Activated T-cell treated with anti-CD3 and anti-CD28 coated beads, Interleukin-2, amount 50 U/mL, for 24 hours (primary cell): ENCODE measurements at places on chromosomes 4 and X.

- H3K27ac ChIP-seq, result no peak overlapping the region
- no peaks in the 10 kb centered on the region for H3K4me1 ChIP-seq
- H3K27me3 ChIP-seq, result no peaks in the 10 kb centered on the region
- no peak for DNase-seq
These were observed 1005.5 kb upstream of the INTU start for GRCh38 chr4:126627255-126627654.

- H3K36me3 ChIP-seq, result no peaks in the 10 kb centered on the region
- no peak overlapping the region for H3K4me3 ChIP-seq
- no peak for DNase-seq
- H3K27me3 ChIP-seq, result no peaks in the 10 kb centered on the region
- peaks cover 1% of the 10 kb centered on the region for H3K4me1 ChIP-seq
- no peak overlapping the region for H3K27ac ChIP-seq
These were observed 108.5 kb downstream of the FAM53A start for GRCh38 chr4:1575418-1576303.

DNA sequence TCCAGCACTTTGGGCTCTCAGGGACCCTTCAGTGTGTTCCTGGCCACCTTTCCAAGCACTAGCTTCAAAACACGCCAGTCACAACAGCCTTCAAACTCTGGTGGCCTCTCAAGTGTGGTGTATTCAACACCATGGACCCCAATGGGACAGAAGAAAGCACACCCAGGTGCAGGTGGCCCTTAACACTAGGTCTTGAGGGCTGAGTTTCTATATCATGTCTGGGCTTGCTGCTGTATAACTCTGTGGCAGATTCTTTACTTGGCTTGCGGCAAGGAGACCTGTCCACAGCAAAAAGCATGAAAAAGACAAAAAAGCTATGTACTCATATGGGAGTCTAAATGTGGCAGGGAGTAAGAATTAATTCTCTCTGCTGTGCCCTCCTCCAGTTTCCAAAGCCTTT, 23.1 kb downstream of the MSL3 start:
- H3K27me3 ChIP-seq, result peaks cover 30% of the 10 kb centered on the region
- no peak for DNase-seq
- no peak overlapping the region for H3K27ac ChIP-seq
- H3K4me3 ChIP-seq, result no peak overlapping the region
- H3K4me1 ChIP-seq, result no peaks in the 10 kb centered on the region
- H3K36me3 ChIP-seq, result peaks cover 14% of the 10 kb centered on the region

DNA sequence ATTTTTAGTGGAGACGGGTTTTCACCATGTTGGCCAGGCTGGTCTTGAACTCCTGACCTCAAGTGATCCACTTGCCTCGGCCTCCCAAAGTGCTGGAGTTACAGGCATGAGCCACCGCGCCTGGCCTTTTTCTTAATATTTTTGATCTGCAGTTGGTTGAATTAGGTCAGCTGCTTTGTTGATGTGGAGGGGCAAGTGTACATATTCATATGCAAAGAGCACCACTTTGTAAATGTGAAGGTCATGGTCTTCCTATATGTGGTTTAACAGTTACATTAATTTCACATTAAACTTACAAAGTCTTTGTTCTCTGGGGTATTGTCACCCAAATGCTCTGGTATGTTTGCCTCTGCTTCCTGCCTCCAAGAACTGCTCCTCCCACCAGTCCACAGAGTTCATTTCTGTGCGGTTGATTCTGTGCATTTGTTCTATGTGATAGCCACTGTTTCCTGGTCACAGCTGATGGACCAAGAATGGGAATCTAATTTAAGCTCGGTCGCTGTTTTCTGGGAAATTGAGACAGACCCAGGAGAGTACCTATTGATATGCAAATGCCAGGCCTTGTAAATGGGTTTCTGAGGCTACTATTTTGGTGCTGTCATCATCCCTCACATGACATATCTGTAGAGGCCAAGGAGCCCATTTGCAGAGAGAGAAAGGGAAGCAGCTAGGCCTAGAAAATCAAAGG, 26.9 kb upstream of the HPSE start:
- peaks cover 7% of the 10 kb centered on the region for H3K27me3 ChIP-seq
- no peaks in the 10 kb centered on the region for H3K36me3 ChIP-seq
- no peak overlapping the region for H3K27ac ChIP-seq

DNA sequence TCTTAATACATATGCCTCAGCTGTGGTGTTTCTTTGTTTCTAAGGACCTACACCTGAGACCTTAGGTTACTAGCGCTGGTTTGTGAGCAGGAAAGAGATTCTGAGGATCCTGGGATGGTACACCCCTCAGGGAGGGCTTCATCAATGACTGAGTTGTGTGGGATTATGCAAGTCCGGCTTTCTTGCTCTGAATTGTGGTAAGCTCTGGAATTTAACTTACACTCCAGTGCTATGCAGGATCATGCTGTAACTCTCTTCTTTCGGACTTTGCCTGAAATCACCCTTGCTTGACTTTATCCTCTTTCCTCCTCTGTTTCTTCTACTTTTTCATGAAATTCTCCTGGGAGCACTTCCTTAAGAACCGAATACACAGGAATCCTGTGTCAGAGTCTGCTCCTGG, 431.5 kb upstream of the BOD1L1 start:
- H3K27ac ChIP-seq, result no peak overlapping the region
- H3K4me1 ChIP-seq, result no peaks in the 10 kb centered on the region
- no peak for DNase-seq
- H3K27me3 ChIP-seq, result no peaks in the 10 kb centered on the region
- no peak overlapping the region for H3K4me3 ChIP-seq

- H3K4me1 ChIP-seq, result peaks cover 7% of the 10 kb centered on the region
- no peak overlapping the region for H3K27ac ChIP-seq
- H3K4me3 ChIP-seq, result no peak overlapping the region
- DNase-seq, result no peak
These were observed 43.8 kb downstream of the GEMIN8 start for GRCh38 chrX:13985697-13986435.

DNA sequence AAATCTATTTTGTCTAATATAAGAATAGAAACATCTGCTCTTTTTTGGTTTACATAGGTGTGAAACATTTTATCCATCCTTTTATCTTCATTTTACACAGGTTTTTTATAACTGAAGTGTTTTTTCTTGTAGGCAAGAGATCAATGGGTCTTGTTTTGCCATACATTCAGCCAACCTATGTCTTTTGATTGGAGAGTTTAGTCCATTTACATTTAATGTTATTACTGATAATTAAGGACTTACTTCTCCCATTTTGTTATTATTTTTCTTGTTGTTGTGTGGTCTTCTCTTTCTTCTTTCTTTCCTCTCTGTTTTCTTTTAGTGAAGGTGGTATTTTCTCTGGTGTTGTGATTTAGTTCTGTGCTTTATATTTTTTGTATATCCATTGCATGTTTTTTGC, 785.3 kb downstream of the ARAP2 start:
- no peak for DNase-seq
- no peak overlapping the region for H3K4me3 ChIP-seq
- H3K27me3 ChIP-seq, result no peaks in the 10 kb centered on the region
- H3K36me3 ChIP-seq, result no peaks in the 10 kb centered on the region

DNA sequence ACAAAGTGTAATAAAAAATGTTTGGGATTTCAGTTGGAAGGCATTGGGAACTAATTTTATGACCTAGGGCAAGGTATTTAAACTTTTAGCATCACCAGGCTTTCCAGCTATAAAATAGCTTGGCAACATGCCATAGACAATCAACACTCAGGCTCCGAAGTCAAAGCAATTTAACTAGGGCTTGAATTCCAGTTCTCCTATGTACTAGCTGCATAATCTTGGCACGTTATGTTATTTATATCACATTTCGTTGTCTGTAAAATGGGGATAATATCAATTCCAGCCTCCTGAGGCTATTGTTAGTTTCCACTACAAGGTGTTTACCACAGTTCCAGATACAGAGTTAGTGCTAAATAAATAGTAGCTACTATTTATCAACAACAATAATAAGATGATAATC, 78.8 kb downstream of the DMD start:
- H3K4me3 ChIP-seq, result no peak overlapping the region
- no peaks in the 10 kb centered on the region for H3K4me1 ChIP-seq
- H3K36me3 ChIP-seq, result no peaks in the 10 kb centered on the region
- peaks cover 8% of the 10 kb centered on the region for H3K27me3 ChIP-seq
- no peak overlapping the region for H3K27ac ChIP-seq
- DNase-seq, result no peak

GRCh38 chr4:8069102-8069752, 89.4 kb downstream of the ABLIM2 start:
- H3K36me3 ChIP-seq, result no peaks in the 10 kb centered on the region
- no peak overlapping the region for H3K27ac ChIP-seq
- DNase-seq, result no peak
- peaks cover 7% of the 10 kb centered on the region for H3K27me3 ChIP-seq
- H3K4me1 ChIP-seq, result no peaks in the 10 kb centered on the region
- no peak overlapping the region for H3K4me3 ChIP-seq

DNA sequence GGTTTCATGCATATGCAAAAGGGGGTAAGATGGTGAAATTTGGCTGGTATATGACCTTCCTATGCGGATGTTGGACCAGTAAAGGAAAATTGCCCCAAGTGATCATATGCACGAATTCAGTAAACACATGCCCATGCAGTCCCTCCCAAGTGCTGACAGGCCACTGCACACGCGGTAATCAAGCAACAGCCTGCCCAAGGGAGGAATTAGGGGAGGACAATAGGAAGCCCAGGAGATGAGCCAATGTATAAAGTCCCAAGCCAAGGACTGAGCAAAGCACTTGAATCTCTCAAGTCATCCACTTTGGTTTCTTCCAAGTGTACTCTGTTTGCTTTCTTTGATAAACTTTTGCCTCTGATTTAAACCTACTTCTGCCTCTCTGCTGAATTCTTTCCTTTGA, 21.1 kb downstream of the MAGEB16 start:
- no peaks in the 10 kb centered on the region for H3K4me1 ChIP-seq
- no peaks in the 10 kb centered on the region for H3K36me3 ChIP-seq
- peaks cover 24% of the 10 kb centered on the region for H3K27me3 ChIP-seq
- H3K4me3 ChIP-seq, result no peak overlapping the region
- no peak for DNase-seq
